Cerebellar cortex (tissue), 1 donor: ENCODE measurements at places on chromosomes 12 and 14.

DNA sequence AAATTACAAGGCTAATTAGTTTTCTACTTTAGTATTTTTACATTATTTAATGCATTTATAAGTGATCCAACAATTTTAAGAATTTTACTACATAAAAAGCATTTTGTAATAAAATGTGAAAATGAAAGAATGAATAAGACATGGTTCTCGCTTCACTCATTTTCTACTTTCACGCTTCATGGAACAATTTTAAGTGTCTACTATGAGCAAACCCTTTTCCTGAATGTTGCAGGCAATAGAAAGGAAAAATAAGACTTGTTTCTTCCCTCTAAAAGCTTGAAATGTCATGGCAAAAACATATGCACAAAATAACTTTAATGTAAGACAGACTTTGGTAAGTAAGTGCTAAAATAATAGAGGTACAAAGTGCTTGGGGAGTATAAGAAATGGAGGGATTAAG, 205.7 kb upstream of the HMGA2 start:
- no peak for DNase-seq

DNA sequence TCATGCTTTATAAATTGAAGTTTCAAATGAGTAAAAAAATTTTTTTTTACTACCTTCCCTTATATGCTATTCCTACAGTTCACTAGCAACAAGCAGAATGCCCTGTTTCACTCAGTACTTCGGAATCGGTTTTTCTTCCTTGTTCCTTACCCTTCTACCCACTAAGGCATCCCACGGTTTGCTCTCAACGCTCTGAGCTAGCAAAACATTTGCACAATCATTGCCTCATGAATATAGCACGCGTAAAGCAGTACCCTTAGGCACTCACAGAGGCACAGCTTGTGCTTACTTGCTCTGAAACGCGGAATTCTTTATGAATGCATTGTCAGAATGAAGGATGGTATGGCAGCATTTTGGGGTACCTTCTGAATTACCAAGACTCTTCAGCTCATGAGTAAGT, 45.0 kb downstream of the PPP1R13B start:
- DNase-seq, result no peak

DNA sequence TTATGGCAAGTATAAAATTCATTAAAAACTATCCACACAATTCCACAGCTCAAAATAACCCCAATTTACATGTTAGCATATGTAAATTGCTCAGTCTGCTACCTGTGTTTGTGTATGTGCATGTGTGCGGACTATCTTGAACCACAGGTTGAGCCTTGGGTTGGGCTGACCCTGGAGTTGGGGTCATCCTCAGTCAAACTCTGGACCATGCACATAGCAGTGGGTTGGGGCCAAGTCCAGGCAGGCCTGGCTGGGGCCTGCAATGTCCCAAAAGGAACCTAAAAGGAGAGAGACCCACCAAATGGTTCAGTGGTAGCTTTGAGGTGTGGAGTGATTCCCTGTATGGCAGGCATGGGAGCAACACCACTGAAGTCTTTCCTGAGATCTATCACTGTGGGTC, 156.1 kb downstream of the FOXN3 start:
- no peak for DNase-seq

- DNase-seq, result no peak
These were observed 3.0 kb upstream of the SLC38A1 start for GRCh38 chr12:46271863-46272262.

GRCh38 chr14:86954623-86955022, 1038.4 kb downstream of the GALC start:
- no peak for DNase-seq

DNA sequence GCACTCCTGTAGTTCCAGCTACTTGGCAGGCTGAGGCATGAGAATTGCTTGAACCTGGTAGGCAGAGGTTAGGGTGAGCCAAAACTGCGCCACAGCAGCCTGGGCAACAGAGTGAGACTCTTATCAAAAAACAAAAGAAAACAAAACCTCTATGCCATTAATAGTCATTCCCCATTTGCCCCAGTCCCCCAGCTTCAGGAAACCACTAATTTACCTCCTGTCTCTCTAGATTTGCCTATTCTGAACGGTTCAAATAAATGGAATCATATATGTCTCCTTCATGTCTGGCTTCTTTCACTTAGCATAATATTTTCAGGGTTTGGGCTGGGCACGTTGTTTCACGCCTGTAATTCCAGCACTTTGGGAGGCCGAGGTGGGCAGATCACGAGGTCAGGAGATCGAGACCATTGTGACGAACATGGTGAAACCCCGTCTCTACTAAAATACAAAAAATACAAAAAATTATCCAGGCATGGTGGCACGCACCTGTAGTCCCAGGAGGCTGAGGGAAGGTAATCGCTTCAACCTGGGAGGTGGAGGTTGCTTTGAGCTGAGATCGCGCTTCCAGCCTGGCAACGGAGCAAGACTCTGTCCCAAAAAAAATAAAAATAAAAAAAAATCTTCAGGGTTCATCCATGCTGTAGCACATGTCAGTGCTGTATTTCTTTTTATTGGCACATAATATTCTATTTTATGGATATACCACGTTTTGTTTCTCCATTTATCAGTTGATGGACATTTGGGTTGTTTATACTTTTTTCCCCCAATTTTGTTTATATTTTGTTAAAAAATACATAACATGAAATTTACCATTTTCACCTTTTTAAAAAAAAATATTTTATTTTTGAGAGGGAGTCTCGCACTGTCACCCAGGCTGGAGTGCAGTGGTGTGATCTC, 31.9 kb downstream of the KNTC1 start:
- no peak for DNase-seq

DNA sequence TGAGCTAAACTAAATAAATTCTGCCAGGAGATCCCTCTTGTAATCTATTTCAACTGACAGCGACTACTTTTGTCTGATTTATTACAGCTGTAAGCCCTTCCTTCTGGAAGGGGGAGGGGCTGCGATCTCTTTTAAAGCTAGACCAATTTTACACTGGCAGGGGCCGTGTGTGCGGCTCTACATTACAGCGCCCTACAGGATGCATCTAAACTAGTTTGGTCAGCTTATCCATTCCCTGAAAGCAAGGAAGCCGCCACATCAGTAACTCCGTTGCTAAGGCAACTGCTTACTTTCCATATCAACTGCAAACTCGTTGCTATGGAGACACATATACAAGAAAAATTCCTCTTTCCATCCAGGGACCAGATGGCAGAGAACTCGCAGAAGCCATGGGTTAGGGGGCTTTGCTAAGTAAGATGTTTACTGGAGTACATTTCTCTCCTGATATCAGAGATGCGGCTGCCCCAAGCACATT, 17.4 kb downstream of the FOXN3 start:
- DNase-seq, result peak; percentile 61

DNA sequence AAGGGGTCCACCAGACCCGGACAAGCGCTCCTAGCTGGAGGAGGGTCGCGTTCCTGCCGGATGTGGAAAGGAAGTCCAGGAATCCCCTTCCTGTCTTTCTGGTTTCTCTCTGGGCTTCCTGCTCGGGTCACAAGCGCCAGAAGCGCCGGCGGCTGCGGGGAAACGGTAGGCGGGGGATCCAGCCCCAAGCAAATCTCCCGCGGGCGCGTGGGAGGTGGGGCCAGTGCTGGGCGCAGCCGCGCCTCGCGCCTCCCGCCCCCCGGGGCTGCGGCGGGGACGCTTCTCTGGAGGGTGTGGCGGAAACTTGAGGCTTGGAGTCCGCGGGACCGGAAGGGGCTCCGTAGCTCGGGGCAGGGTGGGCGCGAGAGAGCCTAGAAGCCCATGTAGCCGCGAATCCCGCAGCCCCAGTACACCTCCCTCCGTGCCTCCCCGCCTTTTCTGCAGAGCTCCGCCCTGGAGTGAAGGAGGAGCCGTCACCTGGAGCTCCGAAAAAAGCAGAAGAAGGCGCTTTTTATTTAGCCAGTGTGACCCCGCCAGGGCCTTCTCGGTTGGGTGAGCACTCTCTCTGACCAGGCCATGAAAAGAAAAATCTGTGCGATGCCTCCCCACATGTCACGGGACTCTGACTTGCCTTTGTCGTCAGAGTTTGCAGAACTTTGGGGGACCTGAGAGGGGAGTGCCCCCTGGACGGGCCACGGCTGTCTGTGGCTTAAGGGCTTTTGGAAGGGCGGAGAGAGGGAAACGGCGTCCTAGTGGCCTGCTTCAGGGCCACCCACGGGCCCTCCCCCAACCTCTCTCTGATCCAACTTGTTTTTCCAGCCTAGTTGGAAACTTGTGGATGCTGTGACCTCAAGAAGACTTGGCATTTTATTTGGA, 21.4 kb upstream of the CLEC2D start:
- peak; percentile 70 for DNase-seq

DNA sequence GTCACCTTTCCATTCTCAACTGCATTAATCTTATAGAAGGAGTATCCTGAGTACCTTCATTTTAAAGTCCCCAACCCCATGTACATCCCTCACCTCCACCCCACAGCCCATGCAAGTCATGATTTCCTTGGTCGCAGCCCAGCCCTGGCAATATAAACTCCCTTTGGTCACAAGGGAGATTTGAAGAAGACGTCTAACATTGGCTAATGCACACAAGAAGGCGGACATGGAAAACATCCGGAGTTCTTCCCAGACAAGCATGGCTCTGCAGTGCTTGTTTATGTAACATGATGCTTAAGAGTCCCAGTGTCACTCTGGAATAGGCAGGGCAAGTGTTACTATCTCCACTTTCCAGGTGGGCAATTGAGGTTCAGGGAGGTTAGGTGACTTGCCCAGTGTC, 277.6 kb downstream of the DPF3 start:
- no peak for DNase-seq

DNA sequence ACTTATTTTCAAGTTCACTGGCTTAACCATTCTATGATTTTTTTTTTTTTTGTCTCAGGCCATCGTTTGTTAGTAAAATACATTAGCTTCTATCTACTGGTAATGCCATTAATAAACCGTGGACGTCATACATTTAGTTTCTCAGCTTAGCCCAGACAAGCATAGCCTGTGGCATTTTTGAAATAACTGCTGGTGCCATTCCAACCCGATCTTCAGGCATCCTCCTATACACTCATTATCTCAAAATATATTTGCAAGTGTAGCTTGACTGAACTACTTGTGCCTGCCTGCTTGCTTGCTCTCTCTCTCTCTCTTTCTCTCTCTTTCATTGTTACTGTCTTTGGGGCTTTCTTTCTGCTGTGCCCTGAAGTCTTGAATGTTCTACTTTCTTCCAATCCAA, 12.7 kb upstream of the MBIP start:
- no peak for DNase-seq

DNA sequence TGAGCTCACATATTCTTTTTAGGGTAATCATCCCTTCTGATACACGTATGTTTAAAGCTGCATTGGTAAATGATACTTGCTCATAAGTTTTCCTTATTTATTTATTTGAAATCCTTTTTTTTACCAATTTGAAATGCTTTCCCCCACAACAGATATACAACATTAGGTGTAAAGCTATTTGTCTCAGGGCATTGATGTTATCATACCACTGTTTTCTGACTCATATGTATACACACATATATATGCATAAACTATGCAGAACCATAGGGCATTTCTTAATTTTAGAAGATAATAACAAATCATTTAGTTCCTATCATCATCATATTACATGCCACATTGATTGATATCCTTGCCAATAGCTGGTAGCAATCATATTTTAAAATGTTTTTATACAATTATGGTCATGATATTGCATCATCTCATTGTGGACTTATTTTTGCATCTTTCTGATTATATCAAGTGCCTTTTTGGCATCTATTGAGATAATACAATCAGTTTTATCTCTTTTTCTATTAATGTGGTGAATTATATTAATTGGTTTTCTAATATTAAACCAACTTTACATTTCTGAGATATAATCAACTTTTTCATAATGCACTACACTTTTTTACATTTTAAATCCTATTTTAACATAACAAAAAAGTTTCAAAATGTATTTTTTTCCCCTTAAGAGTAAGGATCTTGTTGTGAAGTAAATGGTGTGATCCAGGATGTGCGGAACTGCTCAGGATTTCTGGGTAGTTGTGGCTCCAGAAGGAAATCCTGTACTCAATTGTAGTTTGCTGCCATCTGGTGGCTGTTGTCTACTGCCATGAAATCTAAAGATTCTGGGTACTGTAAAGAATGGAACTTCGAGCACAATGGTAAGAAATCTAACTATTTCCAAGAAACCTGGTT, 16.7 kb downstream of the OR9K2 start:
- DNase-seq, result peak; percentile 56

DNA sequence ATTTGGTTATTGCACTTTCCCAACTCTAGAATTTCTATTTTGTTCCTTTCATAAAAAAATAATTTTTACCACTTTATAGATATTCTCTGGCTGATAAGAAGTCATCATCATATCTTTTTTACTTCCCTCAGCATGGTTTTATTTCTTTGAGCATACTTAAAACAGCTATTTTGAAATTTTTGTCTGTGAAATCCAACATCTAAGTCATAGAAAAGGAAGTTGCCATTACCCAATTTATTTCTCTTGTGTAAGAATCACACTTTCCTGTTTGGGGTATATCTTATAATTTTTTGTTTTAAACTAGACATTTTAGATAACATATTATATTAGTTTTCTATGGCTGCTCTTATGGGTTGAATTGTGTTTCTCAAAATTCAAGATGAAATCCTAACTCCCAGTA, 400.2 kb upstream of the OR4E1 start:
- no peak for DNase-seq

DNA sequence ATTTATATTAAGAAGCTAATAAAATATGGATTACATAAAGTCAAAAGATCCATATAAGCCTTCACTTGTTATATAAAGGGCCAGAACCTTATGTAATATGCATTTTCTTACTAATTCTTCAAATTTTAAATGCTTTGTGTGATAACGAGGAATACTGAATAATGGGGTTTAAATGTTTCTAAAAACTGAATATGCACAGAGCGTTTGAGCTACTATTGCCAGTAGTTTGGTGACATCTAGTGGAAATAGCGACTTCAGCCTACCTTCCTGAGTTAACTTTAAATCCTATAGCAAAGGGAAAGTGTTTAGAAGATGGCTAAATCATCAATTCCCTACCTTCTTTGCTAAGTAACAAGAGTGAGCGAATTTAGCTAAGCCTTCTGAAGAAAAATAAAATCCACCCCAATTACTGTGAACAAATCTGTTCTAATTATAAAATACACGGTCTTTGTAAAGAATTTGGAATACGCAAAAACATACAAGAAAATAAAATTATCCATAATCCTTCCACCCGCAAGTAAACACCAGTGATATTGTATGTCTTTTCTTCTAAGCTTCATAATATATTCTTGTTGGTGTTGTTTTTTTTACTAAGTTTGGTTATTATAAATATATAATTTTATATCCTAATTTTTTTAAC, 115.5 kb upstream of the G2E3 start:
- peak; percentile 23 for DNase-seq

- peak; percentile 49 for DNase-seq
These were observed 175.8 kb downstream of the TTC8 start for GRCh38 chr14:89000007-89000942.

DNA sequence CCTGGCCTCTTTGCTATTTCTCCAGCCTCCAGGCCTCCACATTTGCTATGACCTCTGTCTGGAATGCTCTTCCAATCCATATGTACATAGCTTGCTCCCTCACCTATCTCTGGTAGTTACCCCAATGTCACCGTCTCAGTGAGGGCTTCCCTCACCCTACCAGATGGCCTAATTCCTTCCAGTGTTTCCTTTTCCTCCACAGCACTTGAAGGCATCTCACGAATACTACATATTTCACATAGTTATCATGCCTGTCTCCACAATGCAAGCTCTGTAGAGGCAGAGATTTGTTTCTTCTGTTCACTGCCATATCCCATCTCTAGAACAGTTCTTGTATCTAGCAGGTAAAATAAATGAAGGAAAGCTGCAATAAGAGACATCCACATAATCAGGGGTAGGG, 21.3 kb upstream of the HSP90B1 start:
- DNase-seq, result no peak
